GM23248 (cell line): ENCODE measurements at places on chromosomes 12 and 14.

DNA sequence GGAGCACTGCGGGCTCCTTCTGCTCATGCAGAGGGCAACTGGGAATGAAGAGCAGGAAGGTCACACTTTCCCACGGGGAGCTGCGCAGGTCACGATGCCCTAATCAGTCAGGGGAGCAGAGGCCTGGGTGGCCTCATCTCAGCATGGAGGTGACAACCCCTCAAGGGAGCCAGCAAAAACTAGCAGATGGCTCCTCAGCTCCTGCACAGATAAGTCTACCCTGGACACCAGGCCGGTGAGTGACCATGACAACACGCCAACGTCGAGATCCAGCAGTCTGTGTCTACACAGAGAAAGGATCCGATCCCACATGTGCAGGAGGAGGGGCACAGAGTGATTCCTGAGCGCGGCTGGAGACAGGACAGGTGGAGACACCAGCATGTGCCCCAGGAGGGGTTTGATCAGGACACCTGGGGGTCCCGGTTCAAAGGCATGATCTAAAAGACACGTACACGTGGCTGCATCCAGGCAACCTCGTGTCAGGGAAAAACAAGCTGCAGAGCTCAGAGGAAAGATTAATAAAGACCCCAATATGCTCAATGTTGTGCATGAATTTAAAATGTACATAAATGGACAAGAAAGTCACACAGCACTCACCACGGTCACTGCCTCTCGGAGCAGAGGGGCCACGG lies 153.7 kb upstream of the SFSWAP start:
- DNase-seq, result no peak

GRCh38 chr14:68507544-68508081 lies 285.3 kb downstream of the ZFP36L1 start:
- DNase-seq, result no peak

DNA sequence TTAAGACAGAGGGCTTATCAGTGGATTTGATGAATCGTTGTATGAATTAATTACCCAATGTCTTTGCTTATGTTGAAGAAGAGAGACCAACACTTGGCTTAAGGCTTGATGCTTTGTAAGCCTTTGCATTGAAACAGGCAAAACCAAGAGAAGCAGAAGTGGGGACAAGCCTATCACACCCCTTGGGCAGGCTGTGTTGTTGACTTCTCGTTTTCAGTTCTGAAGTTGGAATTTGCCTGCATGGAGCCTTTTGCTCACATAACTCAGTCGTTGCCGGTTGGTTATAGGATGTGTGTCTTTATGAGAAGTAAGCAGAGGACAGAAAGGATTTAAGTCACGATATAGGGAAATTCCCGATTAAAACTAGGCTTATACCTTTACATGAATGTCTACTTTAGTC lies 94.7 kb downstream of the CCDC92 start:
- DNase-seq, result no peak

DNA sequence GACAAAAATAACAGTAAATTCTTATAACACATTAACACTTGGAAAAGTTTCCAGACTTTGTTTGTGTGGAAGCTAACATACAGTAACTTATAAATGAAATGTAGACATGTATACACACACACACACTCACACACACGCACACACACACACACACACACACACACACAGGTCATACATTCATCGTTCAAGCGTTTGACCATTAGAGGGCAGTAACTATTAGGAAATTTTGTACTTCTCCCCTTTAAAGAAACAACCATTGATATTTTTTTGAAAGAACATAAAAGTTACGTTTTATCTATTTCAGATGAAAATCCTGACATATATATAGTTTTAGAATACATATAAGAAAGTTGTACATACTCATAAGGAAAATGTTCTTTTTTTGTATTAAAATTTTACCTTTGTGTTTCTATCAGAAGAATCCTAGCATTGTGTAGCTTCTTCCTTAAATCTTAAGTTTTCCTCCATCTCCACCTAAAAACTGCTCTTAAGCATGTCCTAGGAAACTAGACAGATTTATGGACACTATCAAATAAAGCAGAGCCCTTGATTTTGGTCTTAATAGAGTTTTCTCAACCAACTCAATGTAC lies 29.0 kb downstream of the PTPRQ start:
- peak; percentile 69 for DNase-seq

DNA sequence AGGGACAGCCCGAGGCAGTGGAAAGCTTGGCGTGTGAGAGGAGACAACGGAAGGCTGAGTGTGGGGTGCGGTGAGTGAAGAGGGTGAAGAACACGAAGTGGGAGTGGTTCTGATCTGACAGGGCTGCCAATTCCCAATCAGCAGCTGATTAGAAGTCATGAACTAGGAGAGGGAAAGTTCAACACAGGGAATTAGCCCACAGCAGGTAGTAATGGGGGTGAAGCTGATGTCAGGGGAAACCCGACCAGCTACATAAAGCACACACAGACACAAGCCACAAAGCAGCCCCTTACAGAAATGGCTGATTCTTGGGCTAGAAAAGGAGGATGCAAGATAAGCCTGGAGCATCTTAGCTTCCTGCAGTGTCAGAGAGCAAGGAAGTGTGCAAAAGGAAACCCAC lies 47.5 kb upstream of the TCL1A start:
- no peak for DNase-seq

- DNase-seq, result peak; percentile 93
Measured at GRCh38 chr14:90111895-90112534, 50.2 kb downstream of the KCNK13 start.

DNA sequence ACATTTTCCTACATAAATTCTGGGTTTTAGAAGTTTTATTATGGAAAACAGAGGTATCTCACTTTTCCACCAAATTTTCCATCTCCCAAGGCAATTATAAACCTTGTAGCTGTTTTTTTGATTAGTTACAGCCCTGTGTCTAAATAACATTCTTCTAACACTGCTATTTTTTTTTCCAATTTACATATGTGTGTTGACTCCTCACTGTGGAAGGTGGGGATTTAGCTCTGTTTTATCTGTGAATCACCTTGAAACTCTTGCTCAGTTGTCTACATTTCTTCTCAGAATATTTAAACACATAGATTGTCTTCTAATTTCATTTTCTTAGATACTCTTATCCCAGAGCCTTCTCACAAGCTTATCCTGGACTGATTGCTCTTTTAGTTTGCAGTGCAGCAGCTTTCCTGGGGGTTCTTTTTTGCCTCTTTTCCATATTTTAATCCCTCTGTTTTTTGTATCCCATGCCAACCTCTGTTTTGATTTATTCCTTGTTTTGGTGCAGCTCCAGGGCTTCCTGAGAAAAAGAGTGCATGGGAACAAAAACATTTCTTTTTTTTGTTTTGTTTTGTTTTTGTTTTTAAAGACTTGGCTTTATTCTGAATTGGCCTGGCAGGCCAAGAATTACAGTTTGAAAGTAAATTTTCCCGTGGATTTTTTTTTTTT lies 36.7 kb downstream of the TBC1D15 start:
- DNase-seq, result no peak

DNA sequence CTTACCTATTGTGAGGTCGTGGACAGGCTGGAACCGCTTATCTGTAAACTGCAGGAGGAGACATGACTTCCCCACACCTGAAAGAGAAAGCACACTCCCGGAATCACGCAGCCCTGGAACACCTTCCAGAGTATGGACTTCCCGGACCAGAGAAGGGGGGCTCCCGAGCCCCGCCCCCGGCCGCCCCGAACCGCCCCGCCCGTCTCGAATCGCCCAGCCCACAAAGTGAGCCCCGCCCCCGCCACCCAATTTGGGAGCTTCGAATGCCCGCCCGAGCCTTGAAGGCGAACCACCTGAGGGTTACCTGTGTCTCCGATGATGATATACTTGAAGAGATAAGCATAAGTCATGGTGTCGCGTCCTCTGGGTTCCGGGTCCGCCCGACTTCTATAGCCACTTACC lies 235 bp downstream of the RAB2B start:
- peak; percentile 84 for DNase-seq

- DNase-seq, result peak; percentile 91
Measured at GRCh38 chr12:77324763-77325468, 259.5 kb upstream of the E2F7 start.

- peak; percentile 85 for DNase-seq
Measured at GRCh38 chr14:93984987-93985410, 8.6 kb upstream of the ASB2 start.

GRCh38 chr12:130577351-130577750 lies 138.7 kb downstream of the RIMBP2 start:
- no peak for DNase-seq
